NCI-H774 (cell line): ENCODE measurements at places on chromosomes 2 and 18.

DNA sequence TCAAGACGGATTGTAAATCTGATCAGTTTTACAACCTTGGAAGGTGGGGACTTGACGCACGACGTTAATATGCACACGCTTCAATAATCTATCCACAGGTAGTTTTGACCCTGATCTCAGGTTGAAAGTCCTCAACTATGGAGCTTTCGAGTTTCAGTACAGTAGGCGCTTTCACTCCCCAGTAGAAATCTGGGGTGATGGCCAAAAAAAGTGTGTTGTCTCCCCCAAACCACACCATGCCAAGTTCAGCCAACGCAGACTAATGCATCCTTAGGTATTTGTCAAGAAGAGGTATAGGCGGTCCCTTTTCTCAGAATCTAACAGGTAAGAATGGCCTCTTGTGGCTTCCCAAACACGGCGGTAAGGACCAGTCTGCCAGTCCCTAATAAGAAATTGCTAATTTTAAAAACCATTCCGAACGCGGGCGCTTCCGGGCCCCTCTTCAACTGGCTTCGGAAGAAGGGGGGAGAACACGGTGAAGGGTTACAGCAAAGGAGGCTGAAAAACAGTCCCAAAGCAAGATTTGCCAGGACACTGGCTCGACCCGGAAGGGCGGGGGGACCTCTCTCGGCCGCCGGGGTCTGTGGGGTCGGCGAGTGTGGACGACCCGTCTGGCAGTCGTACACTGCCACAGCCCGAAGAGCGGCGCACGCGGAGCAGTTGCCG, 659 bp downstream of the FAM210A start:
- no peak for DNase-seq

DNA sequence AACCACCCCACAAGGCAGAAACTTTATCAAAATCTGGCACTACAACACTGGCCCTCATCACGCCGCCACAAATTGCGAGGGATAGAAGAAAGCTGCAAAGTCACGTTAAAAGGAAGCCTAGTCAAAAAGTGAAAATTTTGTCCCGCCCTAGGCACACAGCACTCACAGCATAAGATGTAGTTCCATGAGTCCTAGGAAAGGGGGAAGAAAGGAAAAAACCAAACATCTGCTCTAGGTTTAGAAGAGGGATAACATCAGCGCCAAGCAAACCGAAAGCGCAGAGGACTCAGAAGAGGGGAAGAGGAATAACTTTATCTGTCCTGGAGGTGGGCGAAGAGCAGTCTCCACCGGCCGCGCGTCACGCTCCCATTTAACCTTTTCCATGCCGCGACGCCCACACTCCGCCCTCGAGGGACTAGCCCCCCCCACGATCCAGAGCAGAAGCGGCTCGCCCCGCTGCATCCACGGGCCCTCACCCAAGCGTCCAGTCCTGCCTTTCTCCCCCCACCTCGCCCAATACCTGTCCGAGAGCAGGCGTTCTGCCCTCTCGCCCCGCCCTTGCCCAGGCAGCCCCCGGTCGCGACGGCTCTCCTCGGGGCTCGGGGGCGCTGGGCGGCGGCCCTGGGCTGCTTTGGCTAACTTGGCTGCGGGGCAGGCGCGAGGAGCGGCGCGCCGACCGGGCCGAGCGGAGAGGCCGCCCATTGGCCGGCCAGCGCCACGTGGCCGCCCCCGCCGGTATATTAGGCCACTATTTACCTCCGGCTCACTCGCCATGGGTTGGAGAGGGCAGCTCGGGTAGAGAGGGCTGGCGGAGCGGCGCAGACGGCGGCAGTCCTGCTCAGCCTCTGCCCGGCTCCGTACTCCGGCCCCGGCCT, at the start of gene HOXD1:
HOXD1 (plus strand) TSS at position 770 of the 875 bp plus-strand sequence. CDS start 134 bp downstream, outside the sequence.
- DNase-seq = peak; percentile 75

DNA sequence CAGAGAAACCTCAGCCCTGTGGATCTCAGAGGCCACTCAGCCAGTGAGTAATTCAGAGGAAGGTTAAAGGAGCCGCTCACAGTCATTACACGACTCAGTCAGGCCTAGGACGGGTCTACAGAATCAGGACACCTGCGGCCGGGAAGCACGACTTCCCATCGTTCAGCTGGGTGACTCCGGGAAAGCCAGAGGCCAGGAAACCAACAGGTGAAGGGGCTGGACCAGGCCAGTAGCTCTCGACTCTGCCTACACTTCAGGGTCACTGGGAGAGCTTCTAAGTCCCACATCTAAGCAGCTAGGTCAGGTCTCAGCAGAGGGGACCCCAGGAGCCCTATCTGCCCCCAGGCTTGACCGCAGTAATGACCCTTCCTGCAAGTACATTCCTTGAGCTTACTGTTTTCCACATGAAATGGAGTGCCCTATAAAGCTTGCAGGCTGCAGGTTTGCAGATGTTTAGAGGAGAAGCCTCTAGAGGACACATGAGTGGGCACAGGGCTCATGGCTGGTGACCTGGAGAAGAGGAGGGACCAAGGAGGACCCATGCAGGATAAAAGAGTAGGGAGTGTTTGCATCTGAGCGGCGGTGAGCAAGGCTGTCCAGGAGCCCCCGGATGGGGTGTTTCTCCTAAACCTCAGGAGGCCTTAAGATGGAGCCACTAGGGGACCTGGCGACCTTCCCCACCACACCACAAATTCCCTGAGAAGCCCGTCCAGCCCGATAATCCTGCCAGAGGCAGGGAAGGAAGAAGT, 9.5 kb downstream of the DIPK1C start:
- DNase-seq = no peak

- DNase-seq = no peak
These were observed 146.5 kb downstream of the GLI2 start for GRCh38 chr2:120881981-120882788.

- no peak for DNase-seq
These were observed 86.5 kb downstream of the UXS1 start for GRCh38 chr2:106107509-106108131.

DNA sequence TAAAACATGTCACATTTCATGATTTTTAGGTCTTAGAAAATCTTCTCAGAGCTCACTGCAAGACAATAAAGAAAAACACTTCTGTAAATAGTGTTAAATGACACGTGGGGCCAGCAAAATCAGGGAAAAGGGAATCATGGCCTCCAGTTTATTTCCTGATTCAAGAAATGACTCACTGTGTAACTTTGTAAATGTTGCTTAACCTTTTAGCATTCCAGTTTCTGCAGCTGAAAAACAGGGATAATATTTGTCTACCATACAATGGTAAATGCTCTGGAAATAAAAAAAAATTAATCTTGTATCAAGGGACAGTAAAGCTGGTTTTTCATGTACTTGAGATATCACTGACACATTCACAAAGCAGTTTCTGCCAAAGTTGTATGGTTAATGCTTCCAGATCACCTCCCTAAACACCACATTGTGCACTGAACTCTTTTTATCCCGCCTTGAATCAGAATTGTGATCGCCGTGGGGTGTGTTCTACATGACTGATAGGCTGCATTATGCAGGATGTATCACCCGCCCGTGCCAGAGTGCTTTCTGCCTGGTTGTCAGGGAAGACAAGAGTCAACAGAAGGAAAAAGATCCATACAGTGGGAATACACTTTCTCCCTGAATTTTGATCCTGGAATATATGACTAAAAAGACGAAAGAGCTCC, 238.8 kb downstream of the IKZF2 start:
- peak; percentile 27 for DNase-seq

DNA sequence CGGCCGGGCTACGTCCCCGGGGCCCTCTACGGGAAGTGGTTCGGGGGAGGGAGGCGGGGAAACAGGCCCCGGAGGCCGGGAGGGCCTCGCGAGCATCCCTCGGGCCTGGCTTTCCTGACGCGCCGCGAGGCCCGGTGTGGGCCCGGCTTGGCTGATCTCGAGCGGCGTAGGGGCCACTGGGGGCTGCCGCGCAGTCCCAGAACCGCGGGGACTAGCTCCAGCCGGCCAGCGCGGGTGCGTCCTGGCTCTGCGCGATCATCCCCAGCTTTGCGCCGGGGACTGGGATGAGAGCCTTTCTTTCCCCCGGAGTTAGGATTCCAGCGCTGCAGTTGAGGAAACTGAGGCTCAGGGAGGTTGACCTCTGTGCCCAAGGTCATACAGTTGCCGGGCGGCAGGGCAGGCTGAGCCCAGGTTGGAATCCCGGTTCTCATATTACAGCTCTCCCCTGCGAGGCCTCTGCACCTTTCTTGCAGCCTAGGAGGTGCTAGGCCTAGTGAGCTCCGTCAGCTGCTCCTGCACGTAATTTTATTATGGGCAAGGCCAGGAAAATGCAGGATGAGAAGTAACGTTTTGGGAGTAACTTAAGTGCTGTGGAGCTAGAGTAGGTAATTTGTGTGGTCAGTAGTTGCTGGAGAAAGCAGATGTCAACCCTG, 501 bp downstream of the LPIN1 start:
- no peak for DNase-seq

GRCh38 chr2:133039531-133039930, 369.5 kb upstream of the LYPD1 start:
- no peak for DNase-seq

GRCh38 chr18:68121308-68121707, 593.6 kb downstream of the TMX3 start:
- DNase-seq = no peak

GRCh38 chr2:164000176-164000575, 264.4 kb upstream of the FIGN start:
- DNase-seq = no peak

GRCh38 chr2:138601458-138602165, 100.0 kb downstream of the SPOPL start:
- DNase-seq = no peak

GRCh38 chr2:120919771-120920453, 184.2 kb downstream of the GLI2 start:
- DNase-seq = no peak

- DNase-seq = no peak
These were observed 27.9 kb upstream of the POU3F3 start for GRCh38 chr2:104826016-104826415.

DNA sequence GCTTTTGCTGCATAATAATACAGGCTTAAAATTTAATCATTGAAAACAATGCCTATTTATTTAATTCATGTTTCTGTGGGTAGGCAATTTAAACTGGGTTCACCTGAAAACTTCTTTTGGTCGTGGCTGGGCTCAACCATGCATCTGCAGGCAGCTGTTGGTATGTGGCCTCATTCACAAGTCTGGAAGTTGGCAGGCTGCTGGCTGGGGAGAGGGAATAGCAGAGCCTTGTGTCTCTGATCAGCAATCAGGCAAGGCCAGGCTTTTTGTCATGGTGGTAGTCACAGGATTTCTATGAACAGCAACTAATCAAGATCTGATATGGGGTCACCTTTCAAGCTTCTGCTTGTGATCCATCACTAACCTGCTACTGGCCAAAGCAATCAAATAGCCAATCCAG, 130.1 kb upstream of the KCNJ3 start:
- DNase-seq = no peak

DNA sequence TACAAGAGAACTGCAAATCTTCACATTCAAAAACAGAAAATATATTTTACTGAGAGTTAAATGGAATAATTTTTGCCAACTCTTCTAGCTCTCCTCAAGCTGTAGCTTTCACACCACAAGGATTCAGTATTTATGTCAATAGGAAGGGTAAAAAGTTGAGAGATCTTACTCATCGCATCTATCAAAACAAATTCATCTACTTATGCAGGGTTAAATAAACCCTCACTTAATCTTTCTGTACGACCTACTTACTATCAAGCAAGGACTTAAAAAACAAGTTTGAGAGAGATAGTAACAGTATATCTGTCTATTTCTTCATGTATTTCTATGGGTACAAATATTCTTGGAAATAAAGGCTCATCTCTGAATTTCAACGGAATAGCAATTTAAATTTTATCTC, 35.5 kb downstream of the SIGLEC15 start:
- DNase-seq = no peak

GRCh38 chr2:20212459-20212870, 12.5 kb downstream of the SDC1 start:
- DNase-seq = no peak

DNA sequence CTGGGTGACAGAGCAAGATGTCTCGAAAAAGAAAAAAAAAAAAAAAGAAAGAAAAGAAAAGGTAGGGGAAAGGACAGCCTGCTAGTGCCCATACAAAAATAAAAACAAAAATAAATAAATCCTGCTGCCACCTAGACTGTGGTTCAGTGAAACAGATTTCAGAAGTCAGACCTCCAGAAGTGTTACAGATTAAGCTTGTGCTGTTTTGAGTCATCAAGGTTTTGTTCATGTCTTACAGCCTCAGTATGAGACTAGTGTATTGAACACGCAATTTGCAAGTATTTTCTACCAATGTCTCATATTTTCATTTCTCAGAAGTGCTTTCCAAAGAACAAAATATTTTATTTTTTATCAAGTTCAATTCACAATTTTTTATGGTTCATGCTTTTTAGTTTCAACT, 720.4 kb upstream of the GYPC start:
- DNase-seq = no peak

GRCh38 chr2:64982311-64982857, 6.8 kb upstream of the SLC1A4 start:
- DNase-seq = no peak

- DNase-seq = no peak
These were observed 982 bp downstream of the BMP10 start for GRCh38 chr2:68870215-68870614.

GRCh38 chr2:14927021-14927564, 294.6 kb downstream of the LRATD1 start:
- no peak for DNase-seq

- no peak for DNase-seq
These were observed 161.3 kb downstream of the MEIS1 start for GRCh38 chr2:66596256-66596655.

DNA sequence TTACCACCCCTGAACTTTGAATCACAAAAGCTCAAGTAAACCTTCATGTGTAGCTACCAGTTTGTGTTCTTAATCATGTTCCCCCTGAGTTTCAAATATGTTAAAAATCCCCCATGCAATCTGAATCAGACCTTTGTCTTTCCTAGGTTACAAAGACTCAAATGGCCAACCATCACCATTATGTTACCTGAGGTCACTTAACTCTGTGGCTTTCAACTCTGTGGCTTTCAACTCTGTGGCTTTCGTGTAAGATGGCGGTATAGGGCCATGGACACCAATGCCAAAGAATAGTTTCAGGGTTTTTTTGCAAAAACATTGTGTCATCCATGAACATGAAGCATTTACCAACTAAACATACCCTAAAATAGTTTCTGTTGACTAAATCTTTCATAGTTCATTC, 6.7 kb downstream of the ERMN start:
- no peak for DNase-seq

DNA sequence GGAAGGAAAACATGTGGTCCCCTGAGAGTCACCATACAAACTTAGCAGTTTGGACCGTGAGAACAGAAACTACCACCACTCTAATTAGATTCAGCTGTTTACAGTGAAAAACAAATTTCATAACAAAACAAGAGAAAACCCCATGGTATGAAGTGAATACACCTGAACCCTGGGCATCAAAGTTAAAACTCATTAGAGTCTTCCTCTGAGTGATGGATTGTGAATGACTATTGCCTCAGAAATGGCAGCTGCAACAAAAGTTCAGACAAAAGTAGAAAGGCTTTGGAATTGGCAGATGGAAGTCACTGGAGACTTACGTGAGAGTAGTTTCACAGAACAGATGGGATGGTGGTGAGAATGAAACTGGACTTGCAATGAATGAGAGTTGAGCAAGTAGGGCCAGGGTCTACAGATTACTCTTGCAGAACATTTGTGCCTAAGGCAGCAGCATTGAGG, 98.0 kb downstream of the AAK1 start:
- no peak for DNase-seq
